ENCODE measurements at places on chromosomes 7 and 10.
A peak's percentile ranks its signal among the peaks of the same experiment; 100 is the strongest.

DNA sequence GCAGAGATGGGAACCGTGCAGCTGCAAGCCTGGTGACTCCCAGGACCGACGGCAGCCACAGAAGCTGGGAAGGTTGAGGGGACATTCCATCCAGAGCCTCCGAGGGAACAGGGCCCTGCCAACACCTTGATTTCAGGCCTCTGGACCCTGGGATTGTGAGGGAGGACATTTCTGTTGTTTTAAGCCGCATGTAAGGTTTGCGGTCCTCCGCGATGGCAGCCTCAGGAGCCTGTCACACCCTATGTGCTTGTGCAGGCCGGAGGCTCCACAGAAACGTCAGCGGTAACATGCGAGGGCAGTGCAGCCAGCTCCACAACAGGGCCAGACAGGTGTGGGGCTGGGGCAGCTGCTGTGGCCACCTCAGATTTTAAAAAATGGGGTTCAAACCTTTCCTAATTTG lies 144.7 kb upstream of the SHH start:
- DNase-seq: no peak

DNA sequence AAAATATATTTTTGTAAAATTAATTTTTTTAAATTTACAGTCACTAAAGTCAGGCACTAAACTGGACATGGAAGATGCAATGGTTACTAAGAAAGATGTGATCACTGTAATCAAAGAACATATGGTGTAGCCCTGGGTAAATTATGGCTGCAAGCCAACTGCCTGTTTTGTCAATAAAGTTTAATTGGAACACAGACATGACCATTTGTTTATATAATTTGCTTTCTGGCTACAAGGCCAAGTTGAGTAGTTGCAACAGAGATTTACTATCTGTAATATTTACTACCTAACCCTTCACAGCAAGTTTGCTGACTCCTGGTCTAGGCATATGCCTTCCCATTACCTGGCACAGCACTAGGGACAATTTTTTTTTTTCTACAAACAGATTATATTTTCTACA lies 448.9 kb downstream of the ADRA2A start:
- DNase-seq: no peak

- no peak for DNase-seq
These were observed 126.4 kb upstream of the DKK1 start for GRCh38 chr10:52187521-52188258.

DNA sequence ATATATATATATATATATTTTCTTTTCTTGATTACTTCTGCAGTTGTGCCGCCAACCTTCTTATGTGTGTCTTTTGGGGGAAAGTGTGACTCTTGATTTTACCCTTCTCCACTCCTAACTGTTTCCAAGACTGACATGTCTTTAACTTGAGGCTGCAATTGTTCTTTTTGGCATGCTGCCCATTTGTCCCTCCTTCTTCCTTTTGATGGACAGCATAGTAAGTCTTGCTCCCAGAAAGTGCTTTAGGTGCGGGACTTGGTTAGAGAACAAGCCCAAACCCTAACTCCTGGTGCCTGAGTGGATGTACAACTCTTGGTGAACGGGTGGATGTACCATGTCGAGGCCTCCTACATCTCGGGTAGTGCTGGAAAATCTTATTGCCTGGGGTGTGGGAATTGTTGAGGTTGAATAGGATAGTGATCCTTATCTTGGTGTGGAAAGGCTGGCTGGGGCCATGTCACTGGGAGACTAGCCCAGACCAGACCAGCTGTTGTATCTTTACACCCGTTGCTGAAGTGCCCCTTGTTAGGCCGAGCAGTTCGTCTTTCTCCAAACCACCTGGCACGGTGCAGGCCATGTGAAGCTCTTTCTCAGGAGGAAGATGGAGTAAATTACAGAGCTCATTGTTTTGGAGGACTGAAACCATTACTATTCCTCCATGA lies 16.3 kb downstream of the TCF7L2 start:
- DNase-seq: no peak

GRCh38 chr7:48067475-48067874 lies 21.6 kb upstream of the UPP1 start:
- no peak for DNase-seq

DNA sequence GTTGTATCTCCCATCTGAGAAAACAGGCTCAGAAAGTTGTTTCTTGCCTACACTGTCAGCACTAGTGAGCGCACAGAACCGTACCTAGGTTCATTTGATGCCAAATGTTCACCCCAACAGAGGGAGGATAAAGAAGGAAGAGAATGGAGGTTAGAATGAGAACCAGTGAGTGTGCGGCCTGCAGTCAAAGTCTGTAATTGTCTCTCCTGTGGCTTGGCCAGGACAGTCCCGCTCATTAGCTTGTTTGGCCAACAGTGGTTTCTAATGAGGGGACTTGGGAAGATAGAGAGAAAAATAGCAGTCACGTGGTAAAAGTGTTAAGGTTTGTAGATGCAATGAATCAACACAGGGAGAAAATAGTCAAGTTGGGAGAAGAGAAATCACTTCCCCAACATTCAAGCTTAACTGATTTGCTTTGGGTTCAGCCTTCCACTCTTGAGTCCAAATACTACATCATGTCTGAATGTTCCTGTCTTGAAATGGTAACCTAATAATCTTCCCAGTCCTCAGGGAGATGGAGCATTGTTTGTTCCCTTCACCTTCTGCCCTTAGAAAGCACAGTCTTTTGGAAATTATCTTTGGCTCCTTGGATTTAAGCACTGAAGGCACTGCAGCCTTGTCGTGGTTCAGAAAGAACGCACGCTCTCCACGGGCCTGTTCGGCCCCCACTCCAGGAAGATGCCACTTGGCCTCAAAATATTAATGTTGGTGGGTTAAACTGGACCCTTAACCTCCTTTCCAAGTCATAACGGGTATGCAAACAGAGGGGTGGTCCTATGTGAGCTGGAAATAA lies 360.4 kb upstream of the ZNF32 start:
- DNase-seq: peak; percentile 49
